ENCODE measurements at places on chromosomes 6 and 20.

DNA sequence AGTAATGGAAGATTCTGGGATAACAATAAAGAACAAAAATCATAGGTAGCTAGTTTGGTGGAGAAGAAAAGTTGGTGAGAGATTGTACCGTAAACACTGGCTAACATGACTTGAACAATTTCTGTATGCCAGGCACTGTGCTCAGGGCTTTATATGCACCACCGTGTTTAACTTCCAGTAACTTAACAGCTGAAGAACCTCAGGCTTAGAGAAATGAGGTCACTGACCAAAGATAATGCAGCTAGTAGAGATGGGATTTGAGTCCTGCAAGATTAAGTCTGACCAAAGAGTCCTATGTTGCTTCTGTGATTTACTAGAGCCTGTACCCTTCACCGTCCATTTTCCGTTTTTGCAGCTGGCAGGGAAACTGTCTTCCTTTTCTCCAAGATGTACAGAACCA, 2.7 kb downstream of the CSTF1 start:
- H3K27me3 ChIP-seq: no peaks in the 10 kb centered on the region
- H3K27ac ChIP-seq: no peak overlapping the region

GRCh38 chr6:83853178-83854000, at the start of gene RIPPLY2:
Gene RIPPLY2 (plus strand): TSS chr6:83853360. CDS start chr6:83853417, 57 bp downstream.
- H3K36me3 ChIP-seq: no peaks in the 10 kb centered on the region
- H3K4me1 ChIP-seq: peaks cover 10% of the 10 kb centered on the region
- DNase-seq: peak; percentile 38
- peak within 1 kb of the TSS; percentile 63 for H3K4me3 ChIP-seq
- no peak within 1 kb of the TSS for H3K27ac ChIP-seq

GRCh38 chr20:48769069-48769983, 58.5 kb downstream of the PREX1 start:
- H3K27me3 ChIP-seq: peaks cover 11% of the 10 kb centered on the region

DNA sequence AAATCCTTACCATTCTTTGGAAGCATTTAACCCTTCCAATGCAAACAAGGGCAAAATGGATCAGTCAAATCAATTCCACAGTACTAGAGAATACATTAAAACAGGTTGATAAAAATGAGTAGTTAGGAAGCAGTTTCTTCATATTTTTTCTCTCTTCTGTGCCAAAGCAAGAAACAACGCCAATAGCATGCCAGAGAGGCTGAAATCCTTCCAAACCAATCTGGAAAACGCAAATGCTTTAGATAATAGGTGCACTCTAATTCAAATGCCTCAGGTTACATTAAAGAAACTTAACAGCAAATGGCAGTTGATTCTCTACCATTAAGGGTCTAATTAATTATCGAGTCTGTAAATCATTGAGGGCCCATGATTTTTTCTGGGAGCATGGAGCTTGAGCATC, 755.2 kb downstream of the C6orf118 start:
- no peak overlapping the region for H3K4me3 ChIP-seq
- DNase-seq: no peak
- H3K27me3 ChIP-seq: no peaks in the 10 kb centered on the region
- no peaks in the 10 kb centered on the region for H3K4me1 ChIP-seq

- H3K27me3 ChIP-seq: peaks cover 21% of the 10 kb centered on the region
- no peak overlapping the region for H3K27ac ChIP-seq
- DNase-seq: no peak
- H3K4me1 ChIP-seq: no peaks in the 10 kb centered on the region
- H3K4me3 ChIP-seq: no peak overlapping the region
Observed at GRCh38 chr6:50056242-50056641, 6.5 kb upstream of the DEFB112 start.

DNA sequence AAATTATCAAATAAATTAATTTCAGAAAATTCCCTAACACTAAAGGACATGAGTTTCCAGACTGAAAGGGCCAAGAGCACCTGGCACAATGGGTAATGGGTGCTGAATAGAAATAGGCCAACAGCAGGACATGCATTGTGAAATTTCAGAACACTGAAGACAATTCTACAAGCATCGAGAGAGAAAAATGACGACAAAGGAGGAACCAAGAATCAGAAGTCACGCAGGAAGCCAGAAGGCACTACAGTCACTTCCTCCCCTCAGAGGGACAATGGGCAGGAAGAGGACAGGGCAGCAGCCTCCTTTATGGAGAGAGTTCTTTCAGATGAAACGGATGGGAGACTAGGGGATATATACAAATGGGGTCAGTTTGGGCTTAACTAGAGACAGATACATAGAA, 29.6 kb downstream of the PCNA start:
- no peak overlapping the region for H3K4me3 ChIP-seq
- no peaks in the 10 kb centered on the region for H3K27me3 ChIP-seq
- no peak overlapping the region for H3K27ac ChIP-seq
- H3K4me1 ChIP-seq: no peaks in the 10 kb centered on the region
- peaks cover 10% of the 10 kb centered on the region for H3K36me3 ChIP-seq

DNA sequence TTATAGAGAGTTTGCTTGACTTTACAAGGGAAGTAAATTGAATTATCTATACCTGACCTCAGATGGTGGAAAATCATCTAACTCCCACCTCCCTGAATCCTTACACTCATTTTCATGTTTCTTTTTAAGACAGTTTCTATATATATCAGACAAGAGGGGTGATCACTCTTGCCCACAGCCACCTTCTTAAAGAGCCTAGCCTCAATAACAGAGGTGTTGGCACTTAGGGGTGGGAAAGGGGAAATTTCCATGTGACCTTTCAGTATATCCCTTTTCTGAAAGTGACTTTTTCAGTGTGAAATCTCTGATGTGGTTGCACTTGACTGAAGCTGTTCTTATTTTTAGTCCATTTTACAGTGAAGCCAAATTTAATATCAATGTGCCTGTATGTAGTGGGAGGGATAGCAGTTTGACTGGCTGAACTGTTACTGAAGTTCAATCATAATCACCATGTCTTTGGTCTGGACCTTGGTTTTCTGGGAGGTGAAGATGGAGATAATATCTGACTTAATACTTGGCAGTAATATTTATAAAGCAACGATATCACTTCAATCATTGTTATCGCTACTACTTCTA, 141.3 kb downstream of the MAP3K7 start:
- no peaks in the 10 kb centered on the region for H3K36me3 ChIP-seq
- peaks cover 1% of the 10 kb centered on the region for H3K4me1 ChIP-seq
- no peak overlapping the region for H3K4me3 ChIP-seq
- H3K27me3 ChIP-seq: no peaks in the 10 kb centered on the region
- H3K27ac ChIP-seq: no peak overlapping the region

GRCh38 chr6:33108307-33108706, 32.5 kb downstream of the HLA-DPB1 start:
- no peak overlapping the region for H3K4me3 ChIP-seq
- H3K27ac ChIP-seq: no peak overlapping the region
- no peaks in the 10 kb centered on the region for H3K36me3 ChIP-seq
- no peaks in the 10 kb centered on the region for H3K4me1 ChIP-seq

DNA sequence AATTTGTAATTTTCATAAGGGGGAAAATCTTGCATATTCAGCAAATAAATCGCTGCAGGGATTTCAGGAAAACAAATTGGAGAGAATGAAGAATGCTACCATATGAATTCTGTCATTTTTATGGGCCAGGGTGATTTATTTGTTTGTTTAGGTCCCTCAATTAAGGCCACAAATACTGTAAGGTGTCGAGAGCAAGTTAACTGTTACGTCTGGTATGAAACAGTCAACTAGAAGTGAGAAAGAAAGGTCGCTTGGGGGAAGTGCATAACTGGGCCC, 166.9 kb upstream of the TSHZ2 start:
- H3K4me3 ChIP-seq: no peak overlapping the region
- no peak for DNase-seq
- peaks cover 8% of the 10 kb centered on the region for H3K27me3 ChIP-seq
- peaks cover 29% of the 10 kb centered on the region for H3K4me1 ChIP-seq
- H3K36me3 ChIP-seq: no peaks in the 10 kb centered on the region

DNA sequence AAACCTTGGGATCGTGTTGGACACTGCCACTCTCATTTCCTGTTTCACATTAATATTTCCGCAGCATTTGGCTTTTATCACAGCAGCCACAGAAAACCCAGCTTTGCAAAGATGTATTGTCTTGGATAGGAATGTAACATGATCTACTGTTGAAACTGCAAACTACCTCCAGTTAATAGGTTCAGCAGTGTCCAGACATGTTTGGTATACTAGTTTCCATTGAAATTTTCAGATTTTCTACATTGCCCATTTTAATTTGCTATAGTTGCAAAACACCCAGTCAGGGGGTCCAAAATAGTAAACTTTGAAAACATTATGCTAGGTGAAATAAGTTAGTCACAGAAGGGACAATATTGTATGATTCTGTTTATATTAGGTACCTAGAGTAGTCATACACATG, 3.3 kb downstream of the ANKRD6 start:
- peaks cover 7% of the 10 kb centered on the region for H3K36me3 ChIP-seq
- peak overlapping the region; percentile 16 for H3K4me3 ChIP-seq
- no peak for DNase-seq
- no peaks in the 10 kb centered on the region for H3K27me3 ChIP-seq

DNA sequence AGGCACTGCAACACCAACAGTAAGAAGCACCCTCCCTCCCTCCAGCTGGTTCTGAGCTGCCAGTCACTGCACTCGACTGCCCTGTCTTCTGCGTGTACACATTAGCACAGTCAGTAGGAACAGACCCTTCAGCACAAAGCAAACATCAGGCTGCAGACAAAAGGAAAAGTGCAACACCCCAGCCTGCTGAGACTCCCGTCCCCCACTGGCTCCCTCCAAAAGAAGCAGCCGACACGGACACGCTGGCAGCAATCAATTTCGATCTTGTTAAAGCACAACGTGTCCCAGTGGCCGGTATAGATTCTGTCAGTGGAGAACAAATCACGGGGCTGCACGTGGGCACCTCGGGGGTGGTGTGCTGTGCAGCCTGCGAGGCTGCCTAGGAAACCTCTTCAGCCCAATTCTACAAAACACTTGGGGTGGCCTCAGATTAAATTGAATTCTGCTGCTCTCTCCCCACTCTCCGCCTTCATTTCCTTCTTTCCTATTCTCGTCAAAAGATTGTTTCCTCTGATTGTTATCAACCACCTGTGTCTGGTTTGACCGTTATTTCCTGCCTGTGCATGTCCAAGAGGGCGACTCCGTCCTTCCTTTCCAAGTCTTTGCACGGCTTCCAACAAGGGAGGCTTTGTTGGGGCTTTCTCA, 38.7 kb downstream of the TRAF3IP2 start:
- H3K27me3 ChIP-seq: no peaks in the 10 kb centered on the region
- peaks cover 34% of the 10 kb centered on the region for H3K36me3 ChIP-seq
- H3K4me1 ChIP-seq: peaks cover 62% of the 10 kb centered on the region
- H3K27ac ChIP-seq: peak overlapping the region; percentile 84
- no peak for DNase-seq

- H3K36me3 ChIP-seq: peaks cover 6% of the 10 kb centered on the region
- H3K27ac ChIP-seq: peak overlapping the region; percentile 62
- DNase-seq: no peak
- H3K27me3 ChIP-seq: no peaks in the 10 kb centered on the region
- peaks cover 9% of the 10 kb centered on the region for H3K4me1 ChIP-seq
Observed at GRCh38 chr6:34593701-34594100, 37.6 kb upstream of the SPDEF start.

- peaks cover 13% of the 10 kb centered on the region for H3K36me3 ChIP-seq
- no peaks in the 10 kb centered on the region for H3K4me1 ChIP-seq
- H3K4me3 ChIP-seq: no peak overlapping the region
Observed at GRCh38 chr20:10843146-10843711, 169.4 kb upstream of the JAG1 start.

DNA sequence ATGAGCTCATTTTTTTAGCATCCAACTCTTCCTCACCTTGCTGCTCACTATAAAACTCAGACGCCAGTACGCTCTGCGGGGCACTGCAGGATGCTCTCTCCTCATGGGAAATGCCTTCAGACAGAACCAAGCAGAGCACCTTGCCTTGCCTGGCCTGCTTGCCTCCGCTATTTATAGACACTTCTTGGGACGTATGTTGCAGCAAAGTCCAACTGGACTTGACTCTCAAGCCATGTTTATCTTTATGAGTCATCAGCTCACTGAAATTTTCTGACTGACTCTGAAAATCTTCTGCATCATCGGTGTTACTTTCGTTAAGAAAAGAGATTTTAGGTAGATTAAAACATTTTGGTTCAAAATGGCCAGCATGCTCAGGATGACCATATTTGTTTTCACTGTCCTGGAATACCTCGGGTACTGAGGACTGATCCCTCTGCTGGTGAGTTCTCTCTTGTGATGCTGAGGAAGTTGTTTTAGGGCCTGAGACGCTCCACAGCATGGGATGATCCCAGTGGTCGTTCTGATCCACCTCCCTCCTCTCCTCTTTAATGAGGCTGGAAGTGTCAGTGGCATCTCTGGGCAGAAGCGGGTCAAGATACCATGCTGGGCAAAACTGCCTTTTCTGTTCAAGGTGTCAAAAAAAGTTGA, 204.5 kb downstream of the KIF16B start:
- no peak for DNase-seq
- H3K36me3 ChIP-seq: peaks cover 47% of the 10 kb centered on the region
- H3K27ac ChIP-seq: no peak overlapping the region
- H3K4me1 ChIP-seq: peaks cover 13% of the 10 kb centered on the region

- H3K4me1 ChIP-seq: peaks cover 9% of the 10 kb centered on the region
- no peak overlapping the region for H3K4me3 ChIP-seq
- no peaks in the 10 kb centered on the region for H3K27me3 ChIP-seq
- H3K36me3 ChIP-seq: peaks cover 7% of the 10 kb centered on the region
- H3K27ac ChIP-seq: no peak overlapping the region
Observed at GRCh38 chr6:30857549-30857948, 26.8 kb upstream of the DDR1 start.

GRCh38 chr6:167590193-167590592, 236.5 kb upstream of the AFDN start:
- no peak overlapping the region for H3K4me3 ChIP-seq
- no peaks in the 10 kb centered on the region for H3K27me3 ChIP-seq
- no peak for DNase-seq
- no peaks in the 10 kb centered on the region for H3K4me1 ChIP-seq

- H3K27me3 ChIP-seq: no peaks in the 10 kb centered on the region
- H3K27ac ChIP-seq: no peak overlapping the region
- DNase-seq: no peak
- H3K36me3 ChIP-seq: peaks cover 2% of the 10 kb centered on the region
Observed at GRCh38 chr20:63749597-63750508, 10.3 kb downstream of the SLC2A4RG start.

DNA sequence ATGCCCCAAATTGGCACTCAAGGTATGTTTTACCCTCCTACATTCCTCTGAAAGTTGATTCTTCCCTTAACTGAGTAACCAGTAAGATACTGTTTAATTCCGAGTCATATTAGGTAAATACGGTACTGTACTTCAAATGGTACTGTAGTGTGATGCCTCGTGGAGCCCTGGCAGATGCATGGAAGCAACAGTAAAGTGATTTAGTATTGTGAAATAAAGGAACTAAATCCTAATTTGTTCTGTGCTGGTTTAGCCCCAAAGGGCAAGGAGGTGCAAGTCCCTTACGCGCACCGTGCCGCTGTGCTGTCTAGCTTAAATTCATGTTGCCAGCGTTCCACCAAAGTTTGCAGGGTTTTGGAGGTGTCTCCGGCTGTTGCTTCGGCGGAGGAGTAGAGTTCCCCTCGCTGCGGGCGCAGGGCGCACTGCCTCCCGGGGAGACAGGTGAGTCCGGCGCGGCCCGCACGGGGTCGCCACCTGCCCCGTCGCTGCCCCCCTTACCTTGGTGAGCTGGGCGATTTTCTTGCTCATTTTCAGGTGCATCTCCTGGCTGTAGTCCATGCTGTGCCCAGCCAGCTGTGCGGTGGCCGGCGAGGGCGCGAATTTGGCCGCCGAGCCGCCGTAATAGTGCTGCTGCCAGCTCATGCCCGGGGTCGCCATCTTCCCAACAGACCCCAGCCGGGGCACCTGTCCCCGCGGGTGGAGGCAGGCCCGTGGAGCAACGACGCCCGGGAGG, 655 bp downstream of the FAM184A start:
- peaks cover 23% of the 10 kb centered on the region for H3K27me3 ChIP-seq
- peaks cover 20% of the 10 kb centered on the region for H3K4me1 ChIP-seq
- H3K4me3 ChIP-seq: peak overlapping the region; percentile 65
- no peaks in the 10 kb centered on the region for H3K36me3 ChIP-seq
- H3K27ac ChIP-seq: no peak overlapping the region
